ENCODE measurements at places on chromosomes 7 and 10.
A peak's percentile ranks its signal among the peaks of the same experiment; 100 is the strongest.

DNA sequence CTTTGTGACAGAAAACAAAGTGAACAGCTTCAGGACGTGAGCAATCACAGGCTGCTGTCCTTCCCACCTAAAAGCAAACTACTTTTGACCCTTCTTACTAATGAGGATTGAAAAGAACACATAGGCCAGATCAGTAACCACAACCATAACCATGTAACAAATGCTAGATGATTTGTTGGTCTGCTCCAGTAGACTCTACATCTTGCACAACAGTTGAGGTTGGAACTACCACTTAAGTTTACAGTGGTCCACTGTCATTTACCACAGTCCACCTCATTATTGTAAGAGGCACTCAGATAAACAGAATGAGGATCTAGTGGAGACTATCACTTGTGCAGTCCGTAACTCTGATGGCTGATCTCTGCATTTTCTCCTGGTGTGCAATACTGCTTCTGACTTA, 27.8 kb downstream of the NET1 start:
- no peak for DNase-seq

DNA sequence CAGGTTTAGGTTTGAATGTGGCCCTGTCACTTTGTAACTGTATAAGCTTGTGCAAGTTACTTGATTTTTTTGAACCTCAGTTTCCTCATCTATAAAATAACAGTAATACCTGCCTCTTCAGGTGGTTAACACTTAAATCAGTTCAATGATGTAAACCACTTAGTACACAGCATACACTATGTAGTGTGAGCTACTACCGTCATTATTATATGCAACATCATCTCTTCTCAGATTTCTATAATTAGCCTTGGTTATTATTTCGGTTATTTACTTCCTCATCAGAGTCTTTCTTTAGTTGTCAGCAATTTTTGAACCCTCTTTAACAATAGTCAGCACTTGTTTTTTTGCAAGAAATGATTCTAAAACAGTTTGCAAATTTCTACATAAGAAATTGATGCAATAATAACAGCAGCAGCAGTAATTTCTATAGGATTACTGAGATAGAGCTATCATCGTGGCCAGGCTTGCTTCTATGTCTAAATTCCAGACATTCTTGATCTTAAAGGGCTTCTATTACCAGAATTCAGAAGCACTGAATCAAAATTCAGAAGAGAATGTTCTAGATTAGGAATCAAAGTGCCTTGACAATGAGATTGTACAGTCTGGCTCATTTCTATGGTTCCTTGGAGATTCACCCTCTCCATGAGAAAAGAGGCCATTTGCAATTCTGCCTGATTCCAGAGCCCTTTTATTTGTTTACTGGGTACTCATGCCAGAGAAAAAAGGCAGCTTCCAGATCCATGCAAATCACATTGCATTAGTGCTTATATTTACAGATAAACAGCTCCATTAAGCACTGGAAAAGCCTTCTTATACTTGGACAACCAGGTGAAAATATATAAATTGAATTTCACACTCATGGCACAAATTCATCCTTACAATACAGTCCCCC, 25.0 kb upstream of the WDR11 start:
- DNase-seq, result no peak

DNA sequence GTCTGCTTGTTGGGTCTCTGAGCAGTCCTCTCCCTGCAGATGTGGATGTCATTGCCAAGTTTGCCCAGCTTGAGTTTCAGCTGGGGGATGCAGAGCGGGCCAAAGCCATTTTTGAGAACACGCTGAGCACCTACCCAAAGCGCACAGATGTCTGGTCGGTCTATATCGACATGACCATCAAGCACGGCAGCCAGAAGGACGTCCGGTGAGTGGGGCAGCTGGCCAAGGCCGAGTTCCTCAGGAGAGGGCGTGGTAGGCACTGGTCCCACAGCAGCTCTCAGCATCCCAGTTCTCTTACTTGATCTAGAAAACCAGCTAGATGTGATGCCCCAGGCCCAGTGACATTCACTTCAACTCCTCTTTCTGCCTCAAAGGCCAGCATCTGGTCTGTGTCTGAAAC, 7.7 kb downstream of the CALHM2 start:
- no peak for DNase-seq

- DNase-seq, result no peak
These were observed 115.5 kb downstream of the LMBR1 start for GRCh38 chr7:156777364-156778069.

GRCh38 chr10:53899463-53900160, 901.4 kb downstream of the PCDH15 start:
- no peak for DNase-seq

GRCh38 chr10:60031183-60031582, 124.8 kb upstream of the CCDC6 start:
- no peak for DNase-seq

GRCh38 chr10:95236068-95236903, 42.2 kb downstream of the ACSM6 start:
- DNase-seq, result peak; percentile 79

DNA sequence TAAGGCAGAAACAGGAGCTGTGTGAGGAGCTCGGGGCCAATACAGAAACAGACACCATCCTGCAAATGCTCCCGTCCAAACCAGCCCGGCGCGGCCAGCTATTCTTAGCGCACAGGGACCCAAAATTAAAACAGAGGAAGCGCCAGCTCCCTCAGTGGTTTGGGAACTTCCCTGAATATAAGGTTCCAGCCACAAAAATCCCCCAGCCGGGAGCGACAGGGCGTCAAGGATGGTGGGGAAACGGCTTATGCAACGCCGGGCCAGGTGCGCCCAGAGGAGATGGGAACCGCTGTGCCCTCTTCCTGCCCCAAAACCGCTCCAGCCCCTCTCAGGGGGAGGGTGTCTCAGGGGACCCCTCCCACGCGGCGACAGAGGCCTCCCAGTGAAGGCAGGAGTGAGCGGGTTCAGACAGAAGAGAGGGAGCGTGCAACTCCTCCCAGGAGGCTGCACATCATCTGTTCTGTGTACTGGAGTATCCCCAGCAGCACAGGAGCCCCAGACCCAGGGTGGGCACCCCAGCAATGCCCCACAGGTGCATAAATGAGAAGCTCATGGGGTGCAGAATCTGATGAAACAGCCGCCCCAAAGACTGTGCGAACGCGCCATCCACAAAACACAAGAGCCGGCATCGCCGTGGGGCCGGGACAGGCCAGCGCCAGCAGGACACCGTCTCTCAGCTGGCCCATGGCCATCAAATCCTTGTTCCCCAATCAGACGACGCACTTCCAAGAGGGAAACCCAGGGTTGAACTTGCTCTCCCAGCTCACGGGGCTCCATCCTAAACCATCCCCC, 73.9 kb upstream of the PDGFA start:
- DNase-seq, result peak; percentile 62

DNA sequence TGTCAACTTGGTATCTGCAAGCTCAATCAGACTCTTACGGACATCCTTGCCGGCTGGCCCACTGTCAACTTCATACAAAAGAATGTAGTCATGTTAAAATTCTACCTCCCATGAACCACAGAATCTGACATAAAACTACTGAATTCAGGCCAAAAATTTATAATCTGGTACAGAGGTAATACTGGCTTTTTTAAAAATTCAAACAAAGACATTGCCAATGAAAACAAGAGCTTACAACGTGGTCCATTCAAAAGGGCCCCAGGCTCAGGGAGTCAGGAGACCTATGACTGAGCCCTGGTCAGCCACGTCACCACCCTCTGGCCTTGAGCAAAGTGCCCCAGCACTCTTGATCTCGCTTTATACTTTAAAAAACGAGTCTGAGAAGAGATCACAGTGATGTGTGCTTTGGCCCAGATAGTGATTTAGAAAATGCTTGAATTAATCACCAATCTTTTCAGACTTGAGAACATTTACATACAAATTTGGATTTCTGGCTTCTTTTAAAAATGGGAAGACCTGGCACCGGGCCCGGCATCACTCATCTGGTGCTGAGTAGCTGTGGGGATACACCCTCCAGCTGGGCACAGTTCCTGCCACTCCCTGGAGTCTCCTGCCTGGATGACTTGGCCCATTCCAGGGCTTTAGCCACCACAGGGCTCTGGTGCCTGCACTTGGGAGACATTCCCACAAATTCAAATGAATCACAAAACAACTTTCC, 94.1 kb downstream of the PIP4K2A start:
- DNase-seq, result no peak

- DNase-seq, result no peak
These were observed 75.3 kb downstream of the HIP1 start for GRCh38 chr7:75663302-75663907.

- DNase-seq, result no peak
These were observed 212.8 kb downstream of the PTEN start for GRCh38 chr10:88076027-88076880.

GRCh38 chr10:91677911-91678310, 45.0 kb upstream of the PPP1R3C start:
- no peak for DNase-seq

DNA sequence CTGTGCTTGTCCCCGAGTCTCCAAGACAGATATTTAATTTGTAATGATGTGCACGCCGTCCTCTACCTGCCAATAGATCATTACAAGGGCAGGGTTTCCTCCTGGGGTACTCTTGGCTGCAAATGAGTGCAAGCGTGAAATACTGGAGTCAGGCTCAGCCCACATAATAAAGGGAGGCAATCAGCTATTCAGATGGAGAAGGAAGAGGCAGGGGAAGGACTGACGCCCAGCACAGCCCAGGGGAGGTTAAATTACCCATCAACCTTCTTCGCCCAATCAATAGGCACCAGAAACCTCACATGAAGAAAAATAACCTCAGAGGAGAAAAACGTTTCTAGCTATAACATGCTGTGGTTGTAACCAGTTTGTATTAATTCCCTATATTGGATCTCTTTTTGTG, 544.9 kb upstream of the ADARB2 start:
- no peak for DNase-seq

- no peak for DNase-seq
These were observed 94.8 kb downstream of the SVIL start for GRCh38 chr10:29540016-29540415.

DNA sequence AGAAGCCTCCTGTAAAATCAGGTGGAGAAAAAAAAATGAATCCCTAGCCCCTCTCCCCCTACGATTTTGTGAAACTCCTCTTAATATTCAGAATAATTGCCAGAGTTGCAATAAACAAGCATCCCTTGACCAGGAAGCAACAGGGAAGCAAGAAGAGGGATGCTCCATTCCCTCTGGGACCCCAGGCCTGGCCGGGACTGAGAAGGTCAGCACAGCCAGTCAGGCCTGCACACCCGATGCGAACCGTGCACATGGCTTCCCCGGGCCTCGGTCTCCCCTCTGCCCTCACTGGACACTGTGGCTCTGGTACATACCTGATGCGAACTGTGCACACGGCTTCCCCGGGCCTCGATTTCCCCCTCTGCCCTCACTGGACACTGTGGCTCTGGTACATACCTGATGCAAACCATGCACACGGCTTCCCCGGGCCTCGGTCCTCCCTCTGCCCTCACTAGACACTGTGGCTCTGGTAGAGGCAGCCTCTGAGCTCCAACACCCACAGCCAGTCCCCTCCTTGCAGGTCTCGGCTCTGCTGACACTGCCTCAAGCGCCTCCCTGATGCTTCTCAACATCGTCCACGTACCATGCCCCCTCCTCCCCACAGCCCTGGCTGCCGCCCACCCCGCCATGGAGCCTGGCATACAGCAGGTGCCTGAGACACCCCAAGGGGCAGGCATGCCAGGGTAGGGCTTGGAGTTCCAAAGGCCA, 138.6 kb downstream of the DIP2C start:
- DNase-seq, result no peak

DNA sequence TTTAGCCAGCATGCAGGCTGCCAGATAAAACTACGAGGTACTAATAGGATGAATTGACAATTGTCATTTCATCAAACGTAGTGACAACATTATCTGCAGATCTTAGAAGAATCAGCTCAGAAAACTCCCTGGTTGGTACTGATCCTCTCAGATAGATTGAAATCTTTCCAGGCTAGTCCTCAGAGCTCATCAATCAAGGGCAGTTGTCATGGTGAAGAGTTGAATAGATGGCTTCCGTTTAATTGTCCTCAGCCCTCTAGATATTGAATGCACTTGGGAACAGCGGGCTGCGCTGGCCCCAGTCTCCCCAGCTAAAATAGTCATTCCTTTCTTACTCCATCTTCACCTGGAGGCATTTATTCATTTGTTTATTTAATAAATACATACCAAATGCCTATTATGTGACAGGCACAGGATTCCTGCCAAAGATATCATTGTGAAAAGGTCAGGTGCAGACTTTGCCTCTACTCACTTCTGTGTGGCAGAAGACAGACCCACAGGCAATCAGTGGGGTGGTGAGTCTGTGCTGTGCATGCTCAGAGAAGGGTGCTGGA, 1081.6 kb downstream of the TYW1 start:
- no peak for DNase-seq

Data from GM06990 (cell line).